ENCODE measurements at places on chromosomes 5 and 9. TPM values are rescaled to one million over a fixed set of nuclear protein-coding genes. Genes with fewer than 3 reads are reported as not detected.

- DNase-seq: no peak
These were observed 116.5 kb downstream of the PDE4D start for GRCh38 chr5:59777028-59777427.

DNA sequence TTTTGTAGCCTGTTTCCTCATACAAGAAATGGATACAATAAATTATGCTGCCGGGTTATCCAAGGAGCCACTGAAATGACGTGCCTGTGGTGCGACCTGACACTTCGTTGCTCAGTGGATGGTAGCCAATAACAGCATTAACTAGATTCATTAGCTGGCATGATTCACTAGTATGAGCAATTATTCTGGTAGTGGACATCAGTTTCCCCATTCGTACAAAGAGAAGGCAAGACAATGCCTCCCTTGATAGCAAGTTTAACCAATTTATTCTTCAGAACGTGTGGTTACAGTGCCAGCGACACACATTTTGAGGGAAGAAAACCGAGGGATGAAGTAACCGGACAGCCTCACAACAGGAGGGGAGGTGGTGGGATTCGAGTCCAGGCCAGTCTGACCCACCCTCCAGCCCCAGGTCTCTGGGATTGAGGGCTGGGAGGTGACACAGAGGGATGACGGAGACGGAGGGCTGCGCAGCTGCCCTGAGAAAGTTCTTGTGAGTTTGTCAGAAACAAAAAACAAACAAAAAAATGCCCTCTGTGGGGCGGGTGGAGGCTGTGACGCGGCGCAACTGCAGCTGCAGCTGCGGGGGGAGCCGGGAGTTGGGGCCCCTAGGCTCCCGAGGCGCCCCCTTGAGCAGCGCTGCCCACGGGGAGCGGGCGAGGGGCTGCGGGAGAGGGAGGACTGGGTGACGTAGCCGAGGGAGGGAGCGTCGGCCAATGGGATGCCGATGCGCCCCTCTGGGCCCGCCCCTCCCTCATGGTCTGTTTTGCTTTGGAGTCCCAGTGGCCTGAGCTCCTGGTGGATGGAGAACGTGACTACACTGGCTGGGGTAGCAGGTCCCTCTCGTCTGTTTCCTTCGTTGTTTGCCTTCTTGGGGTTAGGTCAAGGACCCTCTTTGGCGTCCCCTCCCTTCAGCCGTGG is 10.9 kb downstream of the LHX2 start:
- no peak for DNase-seq

The CSF2 gene
- total RNA-seq: 103 TPM

The CDO1 gene
- 0.37 TPM for total RNA-seq

- DNase-seq: no peak
These were observed 367.6 kb downstream of the GLIS3 start for GRCh38 chr9:3931996-3932906.

Data from activated naive CD8-positive, alpha-beta T cell treated with anti-CD3 and anti-CD28 coated beads for 36 hours (primary cell).